ENCODE measurements at places on chromosomes 1 and 21.

DNA sequence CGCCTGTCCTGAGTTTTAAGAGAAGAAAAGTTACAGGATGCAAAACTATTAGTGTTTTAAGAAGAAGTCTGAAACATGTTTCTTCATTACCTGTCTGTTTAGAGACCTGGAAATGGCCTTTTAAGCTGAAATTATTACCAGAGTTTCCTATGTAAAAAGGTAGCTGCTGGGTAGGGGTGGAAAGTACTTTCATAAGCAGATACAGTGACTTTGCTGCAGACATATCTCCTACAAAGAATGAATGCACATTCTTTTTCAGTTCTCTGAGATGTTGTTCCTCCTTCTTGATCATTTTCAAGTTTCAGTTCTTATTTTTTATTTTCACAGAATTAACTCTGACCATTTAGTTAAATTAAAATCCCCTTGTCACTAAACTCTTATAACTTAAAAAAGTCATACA, 1329.6 kb downstream of the KCNT2 start:
- DNase-seq: no peak

- DNase-seq: no peak
Measured at GRCh38 chr21:31500071-31500470, 156.0 kb upstream of the TIAM1 start.

DNA sequence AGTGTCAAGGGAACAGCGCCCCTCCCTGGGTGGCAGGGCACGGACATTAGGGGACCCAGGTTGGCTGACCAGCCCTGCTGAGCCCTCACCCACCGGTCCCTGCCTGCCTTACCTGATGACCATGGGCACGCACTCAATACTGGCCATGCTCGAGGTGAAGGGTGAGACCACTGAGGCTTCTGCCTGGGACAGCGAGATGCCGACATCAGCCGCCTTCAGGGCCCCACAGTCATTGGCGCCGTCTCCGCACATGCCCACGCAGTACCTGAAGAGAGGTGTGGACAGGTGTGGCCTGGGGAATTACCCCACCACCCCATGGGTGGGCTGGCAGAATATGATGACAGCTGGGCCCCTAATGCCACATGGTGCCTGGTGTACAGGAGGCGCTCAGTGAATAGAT, 7.8 kb upstream of the MFAP2 start:
- DNase-seq: no peak

DNA sequence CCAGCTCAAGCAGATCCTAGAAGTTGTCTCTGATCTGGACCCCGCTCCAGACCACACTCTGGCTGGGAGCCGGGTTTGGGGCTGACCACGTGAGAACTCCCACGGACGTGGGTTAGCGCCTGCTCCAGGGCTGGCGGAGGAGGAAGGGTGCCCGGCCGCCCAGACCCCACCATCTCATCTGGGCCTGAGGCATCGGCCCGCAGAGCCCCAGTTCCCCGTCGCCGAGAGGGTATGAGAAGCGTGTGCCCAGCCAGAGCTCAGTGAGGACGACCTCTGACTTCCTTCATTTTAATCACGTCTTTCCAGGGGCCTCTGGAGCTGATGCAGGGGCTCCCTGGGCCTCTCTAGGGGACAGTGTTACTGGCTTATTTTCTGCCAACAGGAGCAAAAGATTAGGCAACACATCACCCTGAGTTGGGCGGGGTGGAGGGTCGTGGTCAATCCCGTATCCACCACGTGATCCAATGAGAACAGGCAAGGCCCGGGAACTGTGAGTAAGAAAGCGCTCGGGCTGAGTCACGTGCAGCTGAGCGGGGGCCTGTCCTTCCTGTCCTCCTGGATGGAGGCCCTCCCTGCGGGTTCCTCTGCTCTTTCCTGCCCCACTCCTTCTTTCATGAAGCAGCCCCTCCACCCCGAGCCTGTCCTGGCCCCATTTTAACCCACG, 81.1 kb downstream of the SIK1 start:
- DNase-seq: no peak

GRCh38 chr21:42061986-42062235, 9.2 kb upstream of the UMODL1 start:
- DNase-seq: no peak

DNA sequence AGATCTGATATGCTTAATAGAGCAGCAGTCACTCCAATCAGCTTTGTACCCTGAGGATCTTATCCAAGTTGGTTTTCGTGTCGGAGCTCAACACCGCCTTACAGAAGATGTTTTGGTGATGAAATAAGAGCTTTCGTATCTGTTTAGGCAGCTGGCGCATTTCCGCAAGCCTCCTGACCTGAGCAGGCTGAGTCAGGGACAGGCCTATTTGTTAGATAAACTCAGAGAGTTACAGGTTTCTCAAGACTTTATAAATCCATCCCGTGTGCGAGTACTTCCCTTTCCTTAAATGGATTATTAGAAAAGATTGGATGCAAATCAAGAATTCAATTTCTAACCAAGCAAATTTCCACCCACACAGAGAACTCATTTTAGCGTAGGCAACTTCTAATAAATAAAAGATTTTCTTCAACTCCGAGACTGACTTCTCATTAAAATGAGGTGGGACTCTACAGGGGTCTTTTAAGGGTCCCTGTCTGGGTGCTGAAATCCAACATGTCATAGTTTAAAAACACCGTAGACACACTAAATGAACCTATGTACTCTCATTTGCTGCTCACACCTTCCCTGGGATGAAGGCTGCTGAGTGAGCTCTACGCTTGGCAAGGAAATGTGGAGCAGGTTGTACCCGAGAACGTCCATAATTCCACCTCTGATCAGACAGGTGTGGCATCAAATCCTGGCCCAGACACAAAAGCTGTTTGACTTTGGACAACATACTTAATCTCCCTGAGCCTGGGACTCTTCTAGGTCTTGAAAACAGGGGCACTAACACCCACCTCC, 106.9 kb upstream of the F3 start:
- DNase-seq: no peak

- DNase-seq: no peak
Measured at GRCh38 chr1:75172556-75172955, 38.4 kb downstream of the LHX8 start.

GRCh38 chr1:163174524-163175437, 27.9 kb downstream of the RGS5 start:
- DNase-seq: peak; percentile 57

GRCh38 chr1:57546549-57547330, 122.9 kb upstream of the DAB1 start:
- no peak for DNase-seq

DNA sequence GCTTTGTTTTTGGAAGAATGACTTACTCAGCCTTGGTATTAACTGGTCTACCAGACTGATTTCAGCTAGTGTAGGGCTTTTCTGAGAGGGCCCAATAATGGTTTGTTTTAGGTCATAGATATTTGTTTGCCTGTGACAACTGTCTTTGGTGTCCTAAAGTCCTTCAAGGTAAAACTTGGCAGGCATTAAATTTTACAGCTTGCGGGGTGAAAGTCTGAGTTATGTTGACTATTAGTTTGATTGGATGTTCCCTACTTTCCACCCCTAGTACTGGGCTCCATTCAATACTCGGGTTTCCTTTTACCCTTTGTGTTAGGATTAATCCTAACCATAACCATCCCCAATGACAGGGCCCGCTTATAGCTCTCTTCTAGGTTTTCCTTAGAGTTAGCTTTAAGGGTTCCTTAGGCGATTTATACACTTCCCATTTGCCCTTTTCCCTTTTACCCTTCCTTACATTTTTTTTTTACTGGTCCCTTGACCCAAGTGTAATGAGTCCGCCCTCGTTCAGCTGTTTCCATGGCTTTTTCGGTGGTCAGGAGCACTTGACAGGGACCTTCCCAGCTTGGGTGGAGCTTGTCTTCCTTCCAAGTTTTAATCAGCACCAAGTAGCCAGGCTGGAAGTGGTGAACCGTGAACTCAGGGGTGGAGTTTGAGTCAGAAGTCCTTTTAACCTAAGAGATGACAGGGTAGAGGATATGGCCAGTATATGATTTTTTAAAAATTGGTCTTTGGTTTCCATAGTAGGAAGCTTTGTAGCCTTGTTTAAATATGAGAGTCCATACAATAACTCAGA, 28.5 kb upstream of the LCE5A start:
- no peak for DNase-seq

GRCh38 chr1:109379422-109379821, 18.3 kb downstream of the SORT1 start:
- no peak for DNase-seq

- DNase-seq: no peak
Measured at GRCh38 chr1:86596741-86597290, 49.9 kb downstream of the CLCA4 start.

DNA sequence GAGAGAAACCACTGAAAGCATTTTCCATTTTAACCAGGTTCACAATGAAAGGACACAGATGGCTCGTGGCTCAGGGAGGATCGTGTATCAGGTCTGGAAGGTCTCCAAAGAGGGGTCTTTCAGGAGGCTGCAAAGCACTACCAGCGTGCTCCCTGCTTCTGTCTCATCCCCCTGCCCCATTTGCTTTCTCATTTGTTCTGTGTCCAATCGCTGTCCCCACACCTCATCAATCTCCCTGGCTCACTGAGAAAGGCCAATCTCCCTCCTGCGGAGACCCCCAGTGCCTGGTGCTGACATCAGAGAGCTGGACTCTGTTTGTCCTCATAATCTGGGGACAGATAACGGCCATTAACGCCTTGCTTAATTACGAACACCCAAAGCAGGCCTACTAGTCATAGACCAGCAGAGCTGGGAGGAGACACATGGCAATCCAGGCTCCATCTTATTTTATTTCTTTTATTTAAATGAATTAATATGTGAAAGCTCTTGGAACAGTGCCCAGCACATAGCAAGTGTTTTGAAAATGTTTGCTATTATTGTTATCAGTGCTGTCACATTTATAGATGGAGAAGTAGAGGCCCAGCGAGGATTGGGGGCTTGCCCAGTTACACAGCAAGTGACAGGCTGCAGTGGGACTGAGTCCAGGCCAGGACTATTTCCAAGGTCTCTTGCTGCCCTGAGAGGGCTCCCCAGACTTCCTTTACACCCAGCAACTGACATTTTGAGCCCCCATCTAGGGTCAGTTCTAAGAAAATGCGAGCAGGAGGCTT, 341.0 kb upstream of the USP24 start:
- no peak for DNase-seq

DNA sequence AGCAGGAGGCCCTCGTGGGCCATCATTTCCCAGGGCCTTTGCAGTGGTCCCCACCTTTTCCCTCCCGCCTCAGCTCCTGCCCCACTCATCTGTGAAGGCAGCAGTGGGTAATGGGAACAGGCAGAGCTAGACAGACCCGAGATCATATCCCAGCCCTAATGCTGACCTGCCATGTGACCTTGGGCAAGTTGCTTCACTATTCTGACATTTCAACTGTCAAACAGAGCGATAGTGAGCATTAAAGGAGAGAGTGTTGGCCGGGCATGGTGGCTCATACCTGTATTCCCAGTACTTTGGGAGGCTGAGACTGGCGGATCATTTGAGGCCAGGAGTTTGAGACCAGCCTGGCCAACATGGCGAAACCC, 51.7 kb downstream of the RPS6KA1 start:
- DNase-seq: no peak

DNA sequence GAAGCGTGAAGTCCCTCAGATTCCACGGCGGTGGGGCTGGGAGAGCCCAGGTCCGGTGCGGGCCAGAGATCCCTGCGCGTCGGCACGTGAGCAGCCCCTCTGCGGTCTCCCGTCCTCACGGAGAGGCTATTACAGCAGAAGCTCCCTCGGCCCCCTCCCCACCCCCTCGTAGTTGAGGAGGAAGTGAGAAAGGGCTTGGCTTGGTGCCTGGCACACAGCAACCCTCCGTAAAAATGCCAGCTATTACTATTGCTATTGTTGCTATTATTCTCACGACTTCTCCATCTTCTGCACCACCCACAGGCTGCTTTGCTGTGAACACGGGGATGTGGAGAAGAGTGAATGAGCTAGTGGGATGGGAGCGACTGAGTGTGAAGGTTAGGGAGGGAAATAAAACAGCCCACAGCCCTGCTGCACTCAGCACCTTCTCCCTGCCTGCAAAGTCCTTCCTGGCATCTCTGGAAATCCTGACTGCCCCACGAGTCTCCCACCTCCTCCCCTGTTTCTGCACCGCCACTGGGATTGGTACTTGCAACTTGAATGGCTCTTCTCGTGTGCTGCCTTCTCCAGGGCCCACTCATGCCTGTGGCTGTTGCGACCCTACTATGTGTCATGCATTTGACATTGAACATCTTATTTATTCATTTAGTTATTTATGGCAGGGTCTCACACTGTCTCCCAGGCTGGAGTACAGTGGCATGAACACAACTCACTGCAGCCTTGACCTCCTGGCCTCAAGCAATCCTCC, 26.6 kb downstream of the ZBTB18 start:
- no peak for DNase-seq

- DNase-seq: peak; percentile 76
Measured at GRCh38 chr1:241356519-241357365, at the start of gene RGS7. TSS of gene RGS7 (minus strand) at chr1:241357205.

- peak; percentile 24 for DNase-seq
Measured at GRCh38 chr1:11571906-11572616, 82.2 kb downstream of the FBXO2 start.

GRCh38 chr1:2215329-2215728, 12.8 kb upstream of the SKI start:
- DNase-seq: no peak

DNA sequence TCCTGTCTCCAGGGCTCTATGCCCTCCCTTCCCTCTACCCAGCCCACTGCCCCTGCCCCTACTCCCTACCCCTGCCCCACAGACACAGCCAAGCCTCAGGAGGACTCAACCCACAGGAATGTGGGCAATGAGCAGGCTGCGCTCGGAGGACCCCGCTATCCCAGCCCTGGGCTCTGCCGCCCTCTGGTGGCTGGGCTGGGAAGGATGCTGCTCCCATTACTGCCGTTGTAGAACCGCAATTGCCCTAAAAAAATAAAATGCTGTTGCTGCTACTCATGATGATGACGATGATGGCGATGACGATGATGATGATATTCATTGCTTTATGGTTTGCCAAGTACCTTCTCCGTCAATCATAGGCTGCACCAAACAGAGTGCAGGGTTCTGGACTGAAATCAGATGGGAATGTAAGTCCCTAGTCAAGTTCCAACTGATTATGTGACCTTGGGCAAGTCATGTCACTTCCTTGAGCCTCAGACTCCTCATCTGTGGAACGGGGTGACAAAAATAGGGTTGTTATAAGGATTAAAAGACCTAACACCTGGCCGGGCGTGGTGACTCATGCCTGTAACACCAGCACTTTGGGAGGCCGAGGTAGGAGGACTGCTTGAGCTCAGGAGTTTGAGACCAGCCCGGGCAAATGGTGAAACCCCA, 24.6 kb downstream of the ARHGEF19 start:
- no peak for DNase-seq

- no peak for DNase-seq
Measured at GRCh38 chr1:213526306-213526705, 461.5 kb upstream of the PROX1 start.

DNA sequence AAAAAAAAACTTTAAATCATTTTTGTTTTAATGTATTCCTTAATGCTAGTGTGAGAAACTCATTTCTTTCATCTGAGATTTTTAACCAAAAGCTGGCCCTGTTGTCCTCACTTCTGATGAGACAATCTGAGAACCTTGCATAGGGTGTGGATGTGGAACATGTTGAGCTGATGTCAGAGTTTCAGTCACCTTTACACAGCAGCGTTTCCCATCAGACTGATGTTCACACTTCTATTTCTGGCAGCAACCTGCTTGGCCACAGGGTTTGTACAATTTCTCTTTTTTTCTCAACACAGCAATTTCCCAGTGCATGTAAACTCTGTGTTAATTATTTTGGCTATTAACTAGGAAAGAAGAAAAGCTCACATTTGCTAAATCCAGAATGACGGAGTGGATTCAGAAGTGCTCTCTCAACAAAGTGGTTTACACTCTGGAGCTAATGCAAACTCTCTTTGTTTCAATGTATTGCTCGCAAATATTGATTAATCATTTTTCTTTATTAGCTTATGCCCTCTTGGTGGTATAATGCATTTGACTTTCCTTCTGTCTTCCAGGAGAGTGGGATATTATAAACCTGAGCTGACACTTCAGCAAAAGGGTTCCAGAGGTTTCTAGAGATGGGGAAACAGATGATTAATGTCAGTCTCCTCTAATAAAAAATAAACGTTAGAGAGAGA, 70.5 kb upstream of the HSPA13 start:
- no peak for DNase-seq
